ENCODE measurements at places on chromosomes 2 and 18.
A peak's percentile ranks its signal among the peaks of the same experiment; 100 is the strongest.

DNA sequence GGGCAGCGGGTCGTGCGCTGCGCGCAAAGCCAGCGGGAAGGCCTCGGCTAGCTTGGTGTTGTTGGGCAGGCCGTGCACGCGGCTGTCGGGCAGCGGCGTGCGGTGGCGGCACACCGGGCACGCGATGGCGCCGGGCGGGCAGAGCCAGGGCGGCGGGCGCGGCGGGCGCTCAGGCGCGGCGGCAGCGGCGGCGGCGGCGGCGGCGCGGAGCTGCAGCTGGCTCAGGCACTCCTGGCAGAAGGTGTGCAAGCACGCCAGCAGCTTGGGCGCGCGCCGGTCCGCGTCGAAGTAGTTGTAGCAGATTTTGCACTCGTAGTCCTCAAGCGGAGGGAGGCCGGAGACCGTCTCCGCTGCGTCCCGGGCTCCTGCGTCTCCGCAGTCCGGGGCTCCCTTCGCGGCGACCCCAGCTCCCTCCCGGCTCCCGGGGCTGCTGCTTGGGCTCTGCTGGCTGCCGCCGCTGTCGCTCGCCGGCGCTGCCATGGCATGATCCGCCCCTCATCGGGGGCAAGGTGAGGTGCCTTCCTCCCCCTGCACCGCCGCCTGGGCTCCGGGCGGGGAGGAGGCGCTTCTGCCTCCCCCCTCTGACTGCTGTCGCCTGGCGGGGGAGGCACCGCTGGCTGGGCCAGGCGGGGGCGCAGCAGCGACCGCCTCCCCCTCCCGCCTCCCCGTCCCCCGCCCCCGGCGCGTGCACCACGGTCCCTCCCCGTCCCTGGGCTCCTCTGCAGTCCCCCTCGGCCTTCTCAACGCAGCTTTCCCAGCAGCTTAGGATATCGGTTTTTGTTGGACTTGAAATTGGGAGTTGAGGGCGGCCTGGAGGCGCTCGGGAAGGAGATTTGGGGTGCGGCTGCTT is 21.0 kb upstream of the PAX3 start:
- DNase-seq = no peak

DNA sequence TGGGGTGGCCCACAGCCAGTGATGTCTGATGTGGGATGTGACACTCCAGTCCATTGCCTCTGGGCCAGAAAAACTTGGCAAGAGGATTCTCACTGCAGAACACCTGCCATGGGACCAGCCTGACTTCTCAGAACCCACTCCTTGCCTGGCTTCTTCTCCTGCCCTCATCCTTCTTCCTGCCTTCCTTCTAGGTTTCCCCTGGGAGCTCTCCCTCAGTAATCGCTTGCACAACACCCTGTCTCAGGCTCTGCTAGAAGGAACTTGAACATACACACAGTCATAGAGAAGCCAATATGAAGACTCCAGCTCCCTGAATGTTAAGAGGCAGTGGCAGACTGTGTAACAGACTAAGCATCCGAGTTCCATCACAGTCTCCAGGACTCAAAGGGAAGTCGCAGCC is 4.3 kb upstream of the COL6A3 start:
- DNase-seq = no peak

GRCh38 chr2:186570604-186571003 is 19.3 kb upstream of the ITGAV start:
- no peak for DNase-seq

DNA sequence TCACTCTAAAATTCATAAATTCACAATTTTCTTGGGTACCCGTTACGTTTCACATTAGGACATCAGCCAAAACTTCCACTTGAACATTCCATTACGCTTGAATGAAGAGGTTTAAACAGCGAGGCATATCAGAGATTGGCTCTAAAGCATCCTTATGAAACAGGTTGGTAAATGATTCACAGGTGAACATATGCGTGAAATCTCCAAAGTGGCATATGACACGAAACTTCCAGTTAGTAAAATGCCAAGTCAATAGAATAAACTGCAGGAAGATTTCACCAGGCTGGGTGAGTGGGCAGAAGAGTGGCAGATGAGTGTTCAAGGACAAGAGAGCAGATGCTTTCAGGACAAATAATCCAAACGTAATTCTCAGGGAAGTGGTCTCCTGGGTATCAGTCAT is 33.9 kb upstream of the GLS start:
- DNase-seq = no peak

DNA sequence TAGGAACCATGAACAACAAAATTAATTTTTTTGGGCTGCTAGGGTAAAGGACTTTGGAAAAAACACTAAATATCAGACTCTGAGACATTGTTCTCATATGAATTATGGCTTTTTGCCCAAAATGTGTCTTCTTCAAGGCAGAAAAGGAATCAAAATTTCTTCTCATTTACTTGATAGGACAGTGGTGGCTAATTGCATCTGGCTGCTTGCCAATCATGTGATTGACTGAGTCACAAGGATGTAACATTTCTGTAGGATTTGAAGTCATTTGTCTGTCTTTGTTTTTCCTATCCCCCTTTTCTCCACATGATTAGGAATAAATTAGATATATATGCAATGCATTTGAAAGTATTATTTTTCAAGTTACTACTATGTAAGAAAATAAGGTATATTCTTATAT is 130.2 kb downstream of the SLC4A10 start:
- no peak for DNase-seq

- DNase-seq = no peak
Observed at GRCh38 chr2:20073460-20073859, 22.0 kb upstream of the LAPTM4A start.

GRCh38 chr18:63258749-63259566 is 60.6 kb downstream of the BCL2 start:
- no peak for DNase-seq

GRCh38 chr18:36706134-36706881 is 122.5 kb downstream of the TPGS2 start:
- DNase-seq = no peak

DNA sequence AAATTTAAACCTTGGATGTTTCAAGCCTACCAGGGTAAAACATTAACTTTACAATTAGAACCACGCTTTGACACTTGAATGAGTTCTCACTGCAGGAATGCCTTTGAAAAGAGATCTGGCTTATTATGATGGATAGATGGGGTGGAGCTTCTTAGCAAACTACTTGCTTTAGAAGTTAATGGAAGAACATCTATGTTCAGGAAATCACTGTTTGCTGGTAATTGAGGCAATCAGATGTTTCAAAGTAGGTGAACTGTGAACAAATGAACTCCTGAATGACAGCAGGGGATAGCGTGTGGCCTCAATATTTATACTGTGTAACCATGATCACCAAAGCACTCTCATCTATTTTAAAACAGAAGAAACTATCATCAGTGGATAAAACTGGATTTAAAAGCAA is 383.6 kb downstream of the PIK3C3 start:
- no peak for DNase-seq

DNA sequence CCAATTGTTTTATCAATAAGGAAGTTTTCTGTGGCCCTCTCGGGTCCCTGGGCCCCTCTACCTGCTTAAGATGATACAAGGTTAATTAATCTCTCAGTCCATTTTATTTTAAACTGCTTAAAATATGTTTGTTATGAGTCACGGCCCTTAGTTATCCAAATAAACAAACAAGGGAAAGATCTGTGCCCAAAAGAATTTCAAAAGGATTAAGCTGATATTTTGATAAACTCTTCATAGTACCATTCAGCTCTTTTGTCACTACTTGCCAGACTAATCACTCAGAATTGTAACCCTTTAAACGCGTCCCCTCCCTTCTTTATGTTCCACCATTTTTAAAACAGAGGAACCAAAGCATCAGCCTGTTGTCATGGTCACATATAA is 144.7 kb upstream of the STK17B start:
- no peak for DNase-seq

GRCh38 chr2:196927376-196928225 is 1.1 kb upstream of the PGAP1 start:
- DNase-seq = peak; percentile 11

DNA sequence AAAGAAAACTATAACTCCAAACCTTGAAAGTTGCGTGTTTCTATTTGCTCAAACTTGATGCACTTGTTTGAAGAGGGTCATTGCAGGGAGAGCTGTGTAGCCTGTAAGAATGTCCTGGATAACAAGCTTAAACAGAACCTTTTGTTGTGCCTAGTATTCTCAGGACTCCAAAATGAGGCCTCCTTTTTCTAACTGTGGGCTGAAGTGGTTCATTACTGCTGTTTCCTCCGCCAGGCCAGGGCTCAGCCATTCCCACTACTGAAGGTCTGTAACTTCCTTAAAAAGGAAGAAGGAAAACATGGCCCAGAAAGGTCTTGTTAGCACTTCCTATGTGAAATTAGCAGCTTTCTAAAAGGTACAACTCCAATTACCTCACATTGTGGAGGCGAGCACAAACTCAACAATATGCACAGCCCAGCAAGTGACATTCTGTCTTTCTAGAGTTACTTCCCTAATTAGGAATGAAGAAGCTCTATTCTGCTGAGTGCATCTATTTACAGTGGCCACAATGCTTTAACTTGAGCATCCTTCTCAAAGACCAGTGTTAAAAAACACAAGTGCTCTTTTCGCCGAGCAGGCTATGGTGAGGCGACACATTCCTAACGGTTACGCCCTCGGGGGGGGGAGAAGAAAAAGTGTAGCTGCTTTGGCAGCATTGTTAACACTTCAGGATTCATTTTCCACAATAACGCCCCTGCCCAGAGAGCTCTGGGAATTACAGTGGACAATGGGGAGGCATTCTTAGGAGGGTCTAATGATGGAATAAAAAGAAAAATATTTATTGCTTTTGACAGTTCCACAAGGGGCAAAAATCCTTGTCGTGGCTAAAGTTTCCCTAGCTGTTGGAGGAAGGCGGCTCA is 136.9 kb upstream of the SIX3 start:
- DNase-seq = no peak

GRCh38 chr2:200814917-200815316 is 3.2 kb downstream of the BZW1 start:
- DNase-seq = no peak

DNA sequence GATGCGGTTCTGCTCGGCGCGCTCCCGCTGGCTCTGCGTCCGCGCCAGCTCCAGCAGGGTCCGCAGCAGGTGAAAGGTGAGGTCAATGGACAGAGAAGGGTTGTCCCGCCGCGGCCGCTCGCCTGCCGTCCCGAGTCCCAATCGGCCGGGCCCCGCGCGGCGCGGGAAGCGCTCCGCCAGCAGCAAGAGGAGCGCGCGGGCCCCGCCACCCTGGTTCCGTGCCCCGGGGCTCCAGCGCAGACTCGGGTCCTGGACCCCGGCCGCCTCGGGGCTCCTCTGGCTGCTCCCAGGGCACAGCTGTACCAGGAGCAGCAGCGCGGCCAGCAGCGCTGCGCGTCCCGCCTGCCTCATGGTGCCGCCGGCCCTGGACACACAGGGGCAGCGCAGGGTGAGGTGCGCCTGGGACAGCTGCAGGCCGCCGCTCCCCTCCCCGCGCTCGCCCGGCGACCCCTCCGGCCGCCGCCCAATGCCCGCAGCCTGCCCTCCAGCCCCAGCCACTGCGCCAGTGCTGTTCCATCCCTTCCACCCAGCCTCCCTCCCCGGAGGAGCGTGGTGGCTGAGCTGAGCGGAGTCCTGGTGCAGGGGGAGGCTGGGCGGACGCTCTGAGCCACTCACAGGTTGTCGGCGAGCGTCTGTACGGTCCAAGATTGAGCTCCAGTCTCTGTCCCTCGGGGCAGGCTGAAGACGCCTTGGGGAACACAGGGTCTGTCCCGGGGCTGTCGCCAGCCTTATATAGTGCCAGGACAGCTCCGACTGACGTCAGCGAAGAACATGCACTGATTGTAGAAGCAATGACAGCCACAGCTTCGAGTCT is 493 bp downstream of the UCN start:
- no peak for DNase-seq

DNA sequence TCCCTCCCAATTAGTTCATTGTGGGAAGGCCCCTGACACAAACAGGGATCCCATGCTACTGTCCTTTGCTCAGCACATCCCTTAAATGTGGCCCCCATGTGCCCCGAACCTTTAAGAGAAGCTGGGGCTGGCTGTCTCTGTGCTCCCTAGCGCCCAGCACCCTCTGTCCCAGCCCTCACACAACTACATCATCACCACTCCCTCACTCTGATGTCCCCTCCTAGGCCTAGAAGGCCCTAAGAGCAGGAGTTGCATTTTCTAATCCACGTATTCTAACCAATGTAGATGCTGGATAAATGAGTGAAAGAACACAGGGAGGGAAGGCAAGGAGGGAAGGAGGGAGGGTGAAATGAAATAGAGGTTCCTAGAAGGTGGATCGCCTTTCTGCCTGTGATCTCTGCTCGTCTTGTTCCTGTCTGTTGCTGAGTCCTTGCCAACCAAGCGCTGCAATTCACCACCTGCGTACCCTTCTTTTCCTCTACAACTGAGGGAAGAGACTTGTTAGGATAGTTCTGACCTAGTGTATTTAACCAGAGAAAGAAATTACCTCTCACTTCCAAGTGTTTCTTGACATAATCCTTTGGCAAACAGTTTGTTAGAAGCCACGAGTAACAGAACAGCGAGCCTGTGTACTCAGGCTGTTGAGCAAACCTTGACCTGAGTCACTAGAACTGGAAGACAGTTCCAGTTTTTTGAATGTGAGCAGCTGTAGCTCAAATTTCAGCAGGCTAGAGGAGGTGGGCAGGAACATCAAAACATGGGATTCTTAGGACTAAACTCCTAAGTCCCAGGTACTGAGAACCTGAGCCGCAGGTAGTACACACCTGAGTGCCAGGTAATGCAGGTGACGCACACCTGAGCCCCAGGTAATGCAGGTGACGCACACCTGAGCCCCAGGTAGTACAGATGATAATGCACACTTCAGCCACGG is 181.5 kb upstream of the ID2 start:
- DNase-seq = no peak

DNA sequence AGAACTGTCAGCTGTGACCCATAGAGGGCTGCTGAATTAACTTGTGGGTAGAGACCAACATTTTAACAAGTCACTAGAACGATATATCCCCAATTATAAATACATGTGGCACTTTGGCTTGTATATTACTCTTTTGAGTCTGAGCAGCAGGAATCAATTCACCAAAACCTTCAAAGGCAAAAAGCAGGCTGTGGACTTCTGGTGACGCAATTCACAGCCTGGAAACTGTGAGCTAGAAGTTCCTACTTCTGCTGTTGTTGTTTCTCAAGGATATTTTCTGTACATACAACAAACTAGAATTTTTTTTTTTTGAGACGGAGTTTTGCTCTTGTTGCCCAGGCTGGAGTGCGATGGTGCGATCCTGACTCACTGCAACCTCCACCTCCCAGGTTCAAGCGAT is 37.3 kb downstream of the PTCD3 start:
- no peak for DNase-seq

GRCh38 chr18:55651236-55651635 is 63.2 kb upstream of the TCF4 start:
- no peak for DNase-seq
